ENCODE measurements at places on chromosomes 11 and 22.

GRCh38 chr22:37545703-37546436, 14.4 kb upstream of the CDC42EP1 start:
- DNase-seq, result no peak

- DNase-seq, result no peak
Measured at GRCh38 chr11:127362754-127363308, 362.3 kb upstream of the KIRREL3 start.

DNA sequence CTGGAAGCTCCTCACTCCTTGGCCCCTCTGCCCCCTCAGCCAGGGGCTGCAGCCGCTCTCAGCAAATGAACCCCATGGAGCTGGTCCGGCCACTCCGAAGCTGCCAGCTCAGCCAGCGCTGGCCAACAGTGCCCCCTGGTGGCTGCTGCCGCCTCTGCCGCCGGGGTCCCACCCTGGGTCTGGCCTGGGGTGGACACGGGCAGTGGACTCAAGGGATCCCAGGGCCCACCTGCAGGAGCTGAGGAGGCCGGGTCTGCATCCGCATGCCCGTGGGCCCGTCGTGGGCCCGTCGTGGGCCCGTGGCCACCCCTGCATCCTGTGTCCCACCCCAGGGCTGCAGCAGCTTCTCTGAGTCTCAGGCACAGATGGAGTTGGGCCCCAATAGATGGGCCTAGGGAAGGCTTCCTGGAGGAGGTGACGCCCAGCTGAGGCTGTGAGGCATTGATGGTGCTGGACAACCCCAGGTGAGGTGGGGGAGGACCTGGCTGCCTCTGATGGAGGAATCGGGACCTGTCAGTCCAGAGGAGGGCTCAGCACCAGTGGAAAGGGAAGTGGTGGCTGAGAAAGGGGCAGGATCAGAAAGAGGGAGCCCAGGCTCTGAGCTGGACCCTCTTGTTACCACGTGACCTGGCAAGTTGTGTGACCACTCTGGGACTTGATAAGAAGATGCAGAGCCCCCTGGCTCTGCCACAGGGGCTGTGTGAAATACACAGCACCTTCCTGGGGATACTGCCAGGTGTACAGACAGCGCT, 522.3 kb downstream of the BRD1 start:
- no peak for DNase-seq

GRCh38 chr11:61961570-61962212, 5.7 kb downstream of the FTH1 start:
- no peak for DNase-seq

DNA sequence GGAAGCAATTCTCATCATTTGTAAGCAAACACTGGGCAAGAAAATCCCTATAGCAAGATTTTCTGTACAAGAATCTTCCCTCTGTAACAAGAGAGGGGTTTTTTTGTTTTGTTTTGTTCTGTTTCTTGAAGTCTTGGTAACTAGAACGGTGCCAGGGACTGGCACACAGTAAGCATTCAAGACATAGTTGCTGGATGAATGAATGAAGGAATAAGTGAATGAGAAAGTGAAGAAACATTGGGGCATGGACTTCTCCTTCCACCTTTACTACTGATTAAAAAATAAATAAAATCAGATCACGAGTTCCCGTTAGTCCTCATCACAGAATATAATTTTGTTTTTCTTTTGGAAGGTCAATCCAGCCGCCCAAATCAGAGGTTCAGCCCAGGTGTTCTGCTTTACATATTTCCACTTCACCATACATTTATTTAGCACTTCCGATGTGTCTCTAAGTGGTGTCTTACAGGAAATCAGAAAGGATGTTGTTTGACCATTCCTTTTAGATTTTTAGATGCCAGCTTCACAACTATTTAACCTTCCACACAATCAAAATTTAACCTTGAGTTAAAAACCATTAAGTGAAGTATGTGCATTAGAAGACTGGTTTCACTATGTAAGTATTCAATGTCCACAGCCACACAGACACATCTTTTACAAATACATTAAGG, 281.2 kb downstream of the CADM1 start:
- no peak for DNase-seq

All from CD4-positive, alpha-beta T cell treated with Interleukin-15 for 1 hour (primary cell).